ENCODE measurements at places on chromosomes 12 and 14. TPM values are rescaled to one million over a fixed set of nuclear protein-coding genes. Genes with fewer than 3 reads are reported as not detected.

CCDC196 gene
- not detected for total RNA-seq

DNA sequence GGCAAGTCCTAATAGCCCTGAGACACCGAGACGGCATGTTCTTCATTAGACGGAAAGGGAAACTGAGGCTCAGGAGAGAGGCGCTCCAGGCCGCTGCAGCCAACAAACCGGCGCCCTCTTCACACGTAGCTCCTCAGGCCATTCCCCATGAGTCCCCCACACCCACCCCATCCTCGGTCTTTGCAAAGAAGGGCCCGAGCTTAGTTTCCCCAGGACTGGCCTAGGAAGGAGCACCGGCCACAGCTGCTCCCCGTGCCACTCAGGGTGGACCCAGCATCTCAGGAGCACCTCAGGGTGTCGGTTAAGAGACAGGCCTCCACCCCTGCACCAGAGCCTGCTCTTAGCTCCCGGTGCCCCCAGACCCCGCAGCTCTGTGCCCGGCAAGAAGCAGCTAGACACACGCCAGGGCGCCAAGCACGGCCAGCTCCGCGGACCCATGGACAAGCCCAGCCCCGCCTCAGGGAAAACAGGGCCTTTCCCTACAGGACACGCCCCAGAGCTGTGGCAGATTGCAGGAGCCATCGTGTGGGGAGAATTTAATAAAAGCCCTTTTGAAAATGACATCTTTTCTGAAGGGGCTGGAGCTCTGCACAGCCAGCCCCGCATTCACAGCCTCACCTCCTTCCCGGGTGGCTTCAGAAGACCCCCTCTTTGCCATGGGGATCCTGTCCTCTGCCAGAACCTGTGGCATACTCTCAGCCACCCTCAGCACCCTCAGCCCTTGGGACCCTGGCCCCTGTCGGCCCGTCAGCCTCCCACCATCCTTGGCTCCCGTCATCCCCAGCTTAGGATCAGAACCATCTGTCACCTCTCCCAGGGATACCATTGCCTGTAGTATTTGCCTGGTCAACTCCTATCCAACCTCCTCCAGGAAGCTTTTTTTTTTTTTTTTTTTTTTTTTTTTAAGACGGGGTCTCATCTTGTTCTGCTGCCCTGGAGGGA lies 59.7 kb downstream of the LGMN start:
- DNase-seq = no peak

MGAT4C gene
- total RNA-seq = not detected

DNA sequence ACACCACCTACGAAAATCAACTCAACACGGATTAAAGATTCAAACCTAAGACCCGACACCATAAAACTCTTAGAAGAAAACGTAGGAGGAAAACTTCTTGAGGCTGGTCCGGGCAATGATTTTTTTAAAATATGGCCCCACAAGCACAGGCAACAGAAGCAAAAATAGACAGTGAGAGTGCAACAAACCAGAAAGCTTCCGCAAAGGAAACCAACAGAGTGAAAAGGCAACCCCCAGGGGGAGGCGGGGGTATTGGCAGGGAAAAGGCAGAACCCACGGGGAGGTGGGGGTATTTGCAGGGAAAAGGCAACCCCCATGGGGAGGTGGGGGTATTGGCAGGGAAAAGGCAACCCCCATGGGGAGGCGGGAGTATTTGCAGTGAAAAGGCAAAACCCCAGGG lies 20.5 kb upstream of the FBRSL1 start:
- no peak for DNase-seq

DNA sequence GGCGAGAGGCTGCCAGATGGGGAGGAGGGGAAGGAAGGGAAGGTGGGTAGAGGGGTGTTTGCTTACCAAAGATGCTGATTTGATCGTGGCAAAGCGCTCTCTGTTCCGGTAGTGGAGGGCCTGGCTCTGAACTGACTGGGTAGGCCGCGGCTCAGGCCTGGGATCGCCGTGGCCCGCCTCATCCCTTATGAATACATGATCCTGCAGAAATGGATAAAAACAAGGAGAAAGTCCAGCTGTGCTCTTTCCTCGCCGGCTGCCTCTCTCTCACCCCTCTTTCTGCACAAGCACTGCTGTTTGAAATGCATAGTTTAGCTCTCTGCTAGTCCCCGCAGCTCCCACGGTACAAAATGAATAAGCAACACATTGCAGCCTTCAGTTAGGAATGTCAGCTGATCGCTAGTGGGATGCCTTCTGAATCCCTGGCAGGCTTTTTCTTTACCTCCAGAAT lies 53.8 kb downstream of the PEBP1 start:
- DNase-seq = peak; percentile 56

DNA sequence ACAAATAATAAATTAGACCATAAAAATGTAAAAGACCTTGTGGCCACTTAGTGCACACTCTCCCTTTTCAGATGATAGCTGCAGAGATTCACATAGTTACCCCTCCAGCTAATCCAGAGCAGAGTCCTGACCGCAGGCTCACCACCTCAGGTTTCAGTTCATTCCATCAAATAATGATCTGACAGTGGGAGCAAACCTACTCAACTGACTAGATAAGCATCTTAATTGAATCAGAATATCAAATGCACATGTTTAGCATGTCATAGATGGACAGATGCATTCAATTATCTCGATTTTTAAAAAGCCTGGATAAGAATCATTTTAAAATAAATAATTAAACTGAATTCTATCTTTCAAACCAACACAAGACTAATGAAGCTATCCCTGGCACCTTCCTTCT lies 242.3 kb upstream of the PDZRN4 start:
- DNase-seq = no peak

DNA sequence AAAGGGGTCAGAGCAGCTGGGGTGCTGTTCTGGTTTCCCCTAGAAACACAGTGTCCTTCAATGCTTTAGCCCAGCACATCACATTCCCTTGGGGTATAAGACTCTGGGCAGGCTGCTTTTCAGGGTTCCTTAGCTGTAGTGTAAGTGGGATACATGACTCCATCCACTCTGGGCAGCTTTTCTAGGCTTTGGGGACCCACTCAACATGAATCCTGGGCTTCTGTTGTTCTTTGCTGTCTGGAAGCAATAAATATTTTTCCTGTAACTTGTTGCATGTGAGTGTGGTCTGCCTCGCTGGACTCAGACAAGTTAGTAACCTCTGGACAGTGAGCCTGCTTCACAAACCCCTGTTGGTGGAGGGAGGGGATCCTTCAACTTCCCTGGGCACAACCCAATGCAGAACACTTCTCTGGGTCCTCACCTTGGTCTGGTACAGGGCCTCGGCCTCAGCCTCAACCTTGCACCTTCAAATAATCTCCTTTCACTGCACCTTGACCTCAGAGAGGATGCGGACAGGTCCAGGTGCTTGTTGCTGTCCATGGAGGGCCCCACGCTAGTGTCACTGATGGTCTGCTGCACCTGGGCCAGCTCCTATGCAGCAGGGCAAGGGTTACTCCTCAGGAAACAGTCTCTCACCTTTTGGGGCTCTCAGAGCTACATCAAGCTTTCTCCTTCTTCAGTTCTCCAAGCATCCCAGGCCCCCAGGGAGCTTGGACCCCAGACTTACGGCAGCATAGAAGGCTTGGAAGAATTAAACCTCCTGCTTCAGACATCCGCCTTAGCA lies 13.5 kb upstream of the KRT73 start:
- no peak for DNase-seq

DNA sequence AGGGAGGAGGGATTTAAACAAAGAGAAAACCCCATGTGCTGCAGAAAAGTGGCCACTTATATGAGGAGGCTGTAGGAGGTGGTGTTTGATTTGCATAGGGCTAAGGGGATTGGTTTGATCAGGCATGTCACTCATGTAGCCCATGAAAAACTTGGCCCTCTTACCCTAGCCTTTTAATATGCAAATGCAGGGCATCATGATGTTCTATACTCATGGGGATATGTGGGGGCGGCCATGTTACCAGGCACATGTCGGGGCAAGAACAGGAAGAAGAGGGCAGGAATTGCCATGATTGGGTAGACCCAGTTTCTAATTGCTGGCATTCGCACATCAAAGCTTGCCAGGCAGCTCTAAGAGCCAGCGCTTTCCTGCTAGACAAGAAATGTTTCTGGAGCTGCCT lies 28.8 kb downstream of the KLRK1 start:
- no peak for DNase-seq

All from MG63 (cell line).